Activated T-helper 9 cell treated with anti-CD3 and anti-CD28 coated beads, Interleukin-2, amount 50 U/mL, for 16 hours (primary cell): ENCODE measurements at places on chromosomes 7 and 10.

DNA sequence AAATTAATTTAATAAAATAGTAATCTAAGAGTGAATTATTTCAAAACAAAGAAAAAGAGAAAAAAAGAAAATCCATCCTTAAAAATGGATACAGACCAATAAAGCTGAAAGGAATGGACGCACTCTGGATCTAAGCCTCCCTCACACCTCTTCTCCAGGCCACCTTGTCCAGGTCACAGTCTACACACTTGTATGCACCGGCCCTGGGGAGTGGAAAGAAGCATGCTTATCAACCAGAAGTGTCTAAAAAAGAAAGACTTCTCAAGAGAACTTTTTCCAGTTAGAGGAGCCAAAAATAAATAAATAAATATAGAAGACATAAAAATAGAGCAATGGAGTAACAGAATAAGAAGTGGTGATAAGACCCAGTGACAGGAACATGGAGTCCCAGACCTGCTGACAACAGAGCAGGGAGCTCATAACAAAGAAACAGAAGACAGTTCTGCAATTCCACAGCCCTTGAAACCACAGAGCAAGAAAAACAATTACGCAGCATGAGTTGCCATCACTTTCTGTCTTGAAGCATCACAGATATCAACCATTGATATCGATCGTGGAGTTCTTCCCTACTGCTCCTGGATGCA is 311.7 kb upstream of the NFE2L3 start:
- no peak for DNase-seq

DNA sequence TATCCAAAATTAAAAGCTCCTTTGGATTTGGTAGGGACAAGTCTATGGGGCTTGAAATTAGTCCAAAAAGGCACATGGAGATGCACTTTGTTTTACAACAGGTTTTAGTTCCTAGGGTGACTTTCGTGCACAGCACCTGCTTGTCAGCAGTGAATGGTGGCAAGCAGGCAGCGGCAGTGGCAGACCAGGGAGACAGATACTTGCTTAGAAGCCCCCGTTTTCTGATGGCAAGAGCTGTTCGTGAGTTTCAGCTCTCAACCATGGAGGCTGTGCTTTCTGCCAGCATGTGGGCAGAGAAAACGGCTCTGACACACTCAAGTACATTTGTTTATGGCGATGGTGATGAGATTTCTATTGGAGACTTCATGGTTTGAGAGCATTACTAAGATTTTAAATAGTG is 61.7 kb upstream of the SHH start:
- no peak for DNase-seq

GRCh38 chr10:6199131-6199733 is 3.5 kb upstream of the PFKFB3 start:
- DNase-seq = no peak

- no peak for DNase-seq
Measured at GRCh38 chr10:103789771-103790201, 65.6 kb downstream of the SH3PXD2A start.

GRCh38 chr10:109991266-109991855 is 16.4 kb upstream of the ADD3 start:
- no peak for DNase-seq

DNA sequence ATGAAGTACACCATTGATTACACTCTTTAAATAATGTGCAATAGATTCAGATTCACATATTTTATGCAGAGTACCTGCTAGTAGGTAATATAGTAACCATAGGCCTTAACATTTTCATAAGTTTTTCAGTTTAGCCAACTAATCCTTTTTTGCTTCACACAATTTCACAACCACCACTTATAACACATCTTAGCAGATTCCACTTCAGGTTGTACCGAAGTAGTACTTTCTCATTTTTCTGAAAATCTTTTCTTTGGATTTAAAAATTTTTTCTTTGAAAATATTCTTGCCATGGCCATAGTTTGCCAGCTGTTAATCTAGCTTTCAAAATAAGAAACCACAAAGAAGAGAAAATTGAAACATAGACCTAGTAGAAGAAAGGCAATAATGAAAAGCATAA is 203.1 kb downstream of the MGMT start:
- DNase-seq = no peak

DNA sequence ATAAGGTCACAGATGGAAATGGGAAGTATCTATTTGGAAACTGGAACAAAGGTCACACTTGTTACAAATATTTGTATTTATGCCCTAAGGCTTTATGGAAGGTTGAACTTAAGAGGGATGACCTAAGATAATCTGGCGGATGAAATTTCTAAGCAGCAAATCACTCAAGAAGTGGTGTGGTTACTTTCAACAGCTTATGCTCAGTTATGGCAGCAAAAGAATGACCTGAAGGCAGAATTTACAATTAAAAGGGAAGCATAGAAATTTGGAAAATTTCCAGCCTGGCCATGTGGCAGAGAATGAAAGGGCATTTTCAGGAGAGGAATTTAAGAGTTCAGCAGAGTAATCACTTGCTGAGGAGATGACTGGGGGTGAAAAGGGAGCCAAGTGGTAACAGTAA is 95.8 kb upstream of the TNS3 start:
- DNase-seq = no peak

- DNase-seq = no peak
Measured at GRCh38 chr7:17408245-17408903, 109.9 kb downstream of the AHR start.

GRCh38 chr10:103894441-103894864 is 23.5 kb downstream of the STN1 start:
- DNase-seq = no peak

DNA sequence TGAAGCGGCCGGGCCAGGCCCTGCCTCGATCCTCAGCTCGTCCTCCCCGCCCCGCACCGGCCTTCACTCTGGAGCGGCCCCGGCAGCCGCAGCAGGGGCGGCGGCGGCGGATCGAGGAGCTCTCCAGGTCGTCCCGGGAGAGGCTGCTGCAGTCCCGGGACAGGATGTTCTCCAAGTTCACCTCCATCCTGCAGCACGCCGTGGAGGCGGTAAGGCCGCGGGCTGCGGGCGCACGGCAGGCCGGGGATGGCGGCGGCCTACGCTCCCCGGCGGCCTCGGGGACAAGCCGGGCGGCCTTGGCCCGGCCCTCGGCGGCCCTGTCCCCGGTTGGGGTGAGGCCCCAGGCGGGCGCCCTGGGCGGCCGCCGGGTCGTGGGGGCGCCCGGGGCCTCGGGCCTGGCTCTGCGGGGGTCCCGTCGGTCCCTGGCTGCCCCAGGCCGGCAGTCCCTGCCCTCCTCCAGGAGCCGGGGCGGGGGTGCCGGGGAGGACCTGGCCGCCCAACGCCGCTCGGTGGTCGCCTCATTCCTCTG is 399 bp downstream of the FHIP2A start:
- no peak for DNase-seq

GRCh38 chr10:58743466-58744115 is 230.9 kb downstream of the BICC1 start:
- DNase-seq = no peak

GRCh38 chr7:64881461-64882287 is 21.4 kb upstream of the ZNF273 start:
- DNase-seq = no peak

DNA sequence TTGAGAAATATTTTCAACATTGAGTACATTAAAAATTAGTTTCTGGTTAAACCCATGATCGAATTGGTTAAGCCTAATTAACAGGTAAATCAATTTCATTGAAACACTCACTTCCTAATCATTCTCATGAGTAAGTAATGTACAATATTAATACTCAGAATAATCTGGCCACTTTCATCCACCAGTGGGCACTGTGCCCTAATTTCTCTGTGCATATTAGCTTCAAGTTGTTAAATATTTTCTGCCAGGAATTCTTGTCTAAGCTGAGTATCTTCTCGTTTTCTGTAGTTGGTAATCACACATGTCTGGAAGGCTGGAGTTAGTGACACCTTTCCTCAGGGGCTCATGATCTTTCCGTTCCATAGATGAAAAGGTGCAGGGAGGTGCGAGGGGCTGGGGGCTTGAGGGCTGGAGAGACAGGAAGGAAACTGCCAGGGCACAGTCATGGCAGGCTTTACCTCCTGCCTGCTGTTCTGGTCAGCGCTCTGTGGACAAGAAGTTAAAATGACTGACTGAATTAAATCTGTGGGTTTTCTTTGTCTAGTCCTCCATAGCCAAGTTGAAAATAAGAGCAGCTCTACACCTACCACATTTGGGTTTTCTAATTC is 71.9 kb downstream of the WIPF3 start:
- no peak for DNase-seq

GRCh38 chr7:126079151-126079550 is 1149.5 kb upstream of the POT1 start:
- DNase-seq = no peak

DNA sequence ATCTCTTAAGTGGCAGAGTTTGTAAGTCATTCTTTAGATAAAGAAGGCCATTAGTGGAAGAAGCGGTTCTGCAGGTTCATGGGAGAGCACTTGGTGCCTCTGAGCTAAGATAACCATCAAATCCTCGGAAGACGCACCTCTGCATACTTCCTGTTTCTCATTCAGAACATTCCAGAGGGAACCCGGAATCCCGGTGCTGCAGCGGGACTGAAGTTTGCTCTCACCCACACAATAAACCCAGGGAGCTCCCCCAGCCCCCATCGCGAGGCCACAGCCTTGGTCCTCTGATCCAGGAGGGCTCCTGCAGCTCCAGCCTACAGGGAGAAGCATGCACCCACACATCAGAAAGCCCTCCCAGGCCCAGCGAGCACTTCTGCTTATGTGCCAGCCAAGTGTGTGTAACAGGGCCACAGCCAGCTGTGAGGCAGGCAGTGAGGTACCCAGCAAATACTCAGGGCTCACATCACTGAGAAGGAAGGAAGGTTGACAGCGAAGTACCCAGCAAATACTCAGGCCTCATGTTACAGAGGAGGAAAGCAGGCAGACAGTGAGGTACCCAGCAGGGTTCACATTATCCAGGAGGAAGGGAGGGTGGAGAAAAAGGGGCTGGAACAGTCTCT is 142.4 kb downstream of the DIP2C start:
- DNase-seq = no peak

GRCh38 chr10:121687095-121687813 is 89.0 kb upstream of the FGFR2 start:
- no peak for DNase-seq

- DNase-seq = no peak
Measured at GRCh38 chr7:145293754-145294153, 457.9 kb upstream of the TPK1 start.
